ENCODE measurements at places on chromosomes 1 and 21.

- DNase-seq = no peak
Observed at GRCh38 chr21:46081022-46081861, 16.7 kb upstream of the COL6A2 start.

GRCh38 chr1:14897997-14898645, 255.4 kb upstream of the TMEM51 start:
- DNase-seq = no peak

DNA sequence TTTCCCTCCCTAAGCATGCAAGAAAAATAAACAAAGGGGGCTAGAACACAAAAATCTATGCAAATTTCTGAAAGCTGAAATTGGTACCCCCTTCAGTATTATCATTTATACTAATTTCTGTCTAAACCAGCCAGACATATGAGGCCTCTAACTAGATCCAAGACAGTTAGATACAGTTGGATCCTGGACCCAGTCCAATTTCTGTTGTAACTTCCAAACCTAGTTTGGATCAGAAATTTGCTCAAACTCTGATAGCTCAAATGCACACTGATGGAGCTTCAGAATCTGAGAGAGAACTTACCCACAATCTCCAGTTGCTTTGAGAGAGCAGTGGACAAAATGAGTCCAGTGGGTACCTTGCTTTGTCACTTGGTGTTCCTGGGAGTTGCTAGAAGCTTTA, 11.9 kb downstream of the CEP350 start:
- no peak for DNase-seq

- no peak for DNase-seq
Observed at GRCh38 chr1:63946866-63947491, 173.2 kb downstream of the ROR1 start.

GRCh38 chr1:39369565-39369964, 121.9 kb upstream of the BMP8A start:
- no peak for DNase-seq

DNA sequence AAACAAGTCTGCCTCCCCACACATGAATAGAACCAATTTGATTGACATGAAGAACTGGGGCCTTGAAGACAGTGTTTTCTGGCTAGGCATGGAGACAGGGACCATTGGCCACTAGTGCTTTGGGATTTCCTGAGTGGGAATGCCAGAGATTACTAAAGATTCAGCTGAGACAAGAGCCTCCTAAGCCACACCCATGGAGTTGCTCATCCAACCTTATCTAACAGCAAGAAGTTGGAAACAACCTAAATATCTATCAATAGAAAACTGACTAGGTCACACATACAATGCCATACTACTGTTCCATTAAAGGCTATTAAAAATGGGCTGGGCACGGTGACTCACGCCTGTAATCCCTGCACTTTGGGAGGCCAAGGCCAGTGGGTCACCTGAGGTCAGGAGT, 184.1 kb downstream of the ZBTB18 start:
- DNase-seq = no peak
